Putamen (tissue), 1 donor: ENCODE measurements at places on chromosomes 2 and 18.

DNA sequence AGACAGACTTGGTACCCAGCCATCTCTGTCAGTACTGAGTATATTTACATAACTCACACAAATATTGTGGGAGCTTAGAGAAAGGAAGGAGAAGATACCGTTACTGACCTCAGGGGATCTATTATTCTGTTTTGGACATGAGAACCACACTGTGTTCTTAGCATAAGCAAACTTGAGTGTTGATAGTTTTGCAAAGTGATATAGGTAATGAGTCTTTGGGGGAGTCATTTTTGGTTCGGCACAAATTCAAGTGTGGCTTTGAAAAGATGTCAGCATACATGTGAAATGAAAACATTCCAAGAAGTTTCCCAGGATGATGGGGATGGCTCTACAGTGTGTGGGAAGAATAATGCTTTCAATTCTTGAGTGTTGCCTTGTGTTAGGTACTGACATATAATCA, 24.1 kb downstream of the SMARCAL1 start:
- no peak for DNase-seq

DNA sequence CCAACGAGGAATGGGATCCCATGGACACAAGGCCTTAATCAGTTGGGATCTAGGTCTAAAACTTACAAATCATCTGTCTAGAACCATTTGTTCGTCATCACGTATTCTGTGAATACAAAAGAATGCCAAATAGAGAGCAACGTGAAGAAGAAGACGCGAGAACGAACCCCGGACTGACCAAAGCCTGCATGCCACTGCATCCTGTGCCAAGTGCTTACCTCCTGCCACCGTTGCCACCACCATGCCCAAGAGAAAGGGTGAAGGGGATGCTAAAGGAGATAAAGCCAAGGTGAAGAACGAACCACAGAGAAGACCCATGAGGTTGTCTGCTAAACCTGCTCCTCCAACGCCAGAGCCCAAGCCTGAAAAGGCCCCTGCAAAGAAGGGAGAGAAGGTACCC, 30.2 kb downstream of the ITSN2 start:
- no peak for DNase-seq

DNA sequence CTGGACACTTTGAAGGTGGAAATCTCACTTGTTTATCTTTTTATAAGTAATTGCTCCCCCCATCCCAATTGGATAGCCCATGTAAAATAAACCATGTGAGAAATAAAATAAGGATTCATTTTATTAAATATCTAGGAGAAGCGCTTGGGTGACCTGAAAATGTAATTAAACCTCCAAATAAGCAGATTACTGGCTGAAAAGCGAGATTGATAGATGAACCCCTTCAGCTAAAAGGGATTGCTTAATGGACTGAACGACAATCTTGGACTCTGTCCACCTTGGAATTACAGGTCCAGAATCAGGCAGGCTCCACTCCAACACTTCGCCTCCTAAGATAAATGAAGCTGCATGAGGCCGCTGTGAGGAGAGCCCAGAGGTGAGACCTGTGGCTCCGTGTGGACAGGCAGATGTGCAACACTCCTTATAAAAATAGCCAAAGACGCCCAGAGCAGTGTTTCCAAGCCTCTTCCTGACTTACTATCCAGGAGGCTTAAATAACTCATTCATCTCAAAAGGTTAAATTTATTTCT, 441.5 kb downstream of the MTX2 start:
- no peak for DNase-seq

GRCh38 chr2:11744631-11745394, 1.6 kb upstream of the LPIN1 start:
- DNase-seq = no peak
